Activated T-helper 1 cell treated with anti-CD3 and anti-CD28 coated beads, Interleukin-12 subunit alpha, Interleukin-12 subunit beta, Interleukin-2, Interleukin-4 antibody, amounts not matched to agents 30 ng/mL and 10 ng/mL and 1 ng/mL, durations not matched to agents 14 hours and 24 hours and 36 hours (primary cell): ENCODE measurements at places on chromosomes 4 and X. TPM values are rescaled to one million over a fixed set of nuclear protein-coding genes. Genes with fewer than 3 reads are reported as not detected.

- DNase-seq, result no peak
Measured at GRCh38 chr4:65083076-65083475, 587.2 kb downstream of the EPHA5 start.

DNA sequence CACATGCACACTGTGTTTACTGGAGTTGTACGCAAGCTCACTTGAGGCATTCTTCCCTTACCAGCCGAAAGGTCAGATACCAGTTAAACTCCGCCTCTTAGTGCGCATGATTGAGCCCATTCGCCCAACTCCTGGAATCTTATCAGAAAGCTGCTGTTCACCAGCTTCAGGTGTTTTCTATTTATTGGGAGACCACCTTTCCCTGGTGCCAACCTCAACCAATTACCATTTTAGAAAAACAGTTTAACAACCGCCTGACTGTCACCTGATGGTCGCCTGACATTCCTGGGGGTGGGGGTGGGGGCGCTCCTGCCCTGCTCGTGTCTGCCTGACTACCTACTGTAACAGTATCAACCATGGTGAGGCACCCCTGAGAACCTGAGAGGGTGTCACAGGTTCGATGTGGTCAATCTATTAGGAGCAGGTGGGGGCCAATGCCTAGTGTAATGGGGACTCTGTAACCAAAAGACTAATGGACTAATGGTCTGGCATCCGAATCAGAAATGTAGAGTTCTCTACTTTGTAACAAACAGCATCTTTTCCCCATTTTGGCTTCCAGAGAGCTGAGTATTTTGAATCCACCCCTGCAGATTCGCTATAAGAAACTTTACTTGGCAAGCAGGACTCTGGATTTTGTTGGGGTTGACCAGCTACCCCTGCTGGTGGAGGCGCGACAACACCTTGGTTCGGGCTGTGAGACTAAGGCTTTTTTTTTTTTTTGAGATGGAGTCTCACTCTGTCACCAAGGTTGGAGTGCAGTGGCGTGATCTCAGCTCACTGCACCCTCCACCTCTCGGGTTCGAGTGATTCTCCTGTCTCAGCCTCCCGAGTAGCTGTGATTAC lies 58.2 kb upstream of the ZNF157 start:
- DNase-seq, result peak; percentile 1

GRCh38 chrX:84477114-84477513 lies 25.1 kb downstream of the HDX start:
- DNase-seq, result no peak

DNA sequence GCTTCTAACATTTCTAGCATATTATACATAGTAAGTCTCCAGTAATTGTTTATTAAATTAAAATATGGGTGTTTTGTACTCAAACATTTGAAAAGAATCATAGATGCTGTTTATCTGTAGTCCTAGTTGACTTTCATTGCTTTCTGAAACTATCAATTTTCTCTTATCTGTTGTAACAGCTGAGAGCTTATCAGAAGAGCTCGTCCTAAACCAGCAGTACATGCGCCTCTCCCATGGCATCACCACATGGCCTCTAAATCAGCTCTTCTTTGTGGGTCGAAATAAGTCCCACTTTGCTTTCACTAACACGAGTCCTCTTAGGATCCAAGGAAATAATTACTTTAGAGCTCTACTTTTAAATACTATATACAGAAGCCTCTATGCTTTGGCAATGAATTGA lies 55.1 kb downstream of the PPP3CA start:
- no peak for DNase-seq

GRCh38 chrX:134484039-134484438 lies 24.1 kb downstream of the HPRT1 start:
- DNase-seq, result no peak

- DNase-seq, result no peak
Measured at GRCh38 chr4:10184041-10184440, 67.4 kb upstream of the WDR1 start.

DNA sequence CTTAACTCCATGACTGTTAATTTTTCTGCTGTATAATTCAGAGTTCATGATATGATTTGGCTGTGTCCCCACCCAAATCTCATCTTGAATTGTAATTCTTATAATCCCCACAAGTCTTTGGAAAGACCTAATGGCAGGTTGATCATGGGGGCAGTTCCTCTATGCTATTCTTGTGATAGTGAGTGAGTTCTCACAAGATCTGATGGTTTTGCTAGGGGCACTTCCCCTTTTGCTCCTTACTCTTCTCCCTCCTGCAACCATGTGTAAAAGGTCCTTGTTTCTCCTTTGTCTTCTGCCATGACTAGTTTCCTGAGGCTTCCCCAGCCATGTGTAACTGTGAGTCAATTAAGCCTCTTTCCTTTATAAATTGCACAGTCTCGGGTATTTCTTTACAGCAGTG lies 1751.9 kb downstream of the ARAP2 start:
- no peak for DNase-seq

DNA sequence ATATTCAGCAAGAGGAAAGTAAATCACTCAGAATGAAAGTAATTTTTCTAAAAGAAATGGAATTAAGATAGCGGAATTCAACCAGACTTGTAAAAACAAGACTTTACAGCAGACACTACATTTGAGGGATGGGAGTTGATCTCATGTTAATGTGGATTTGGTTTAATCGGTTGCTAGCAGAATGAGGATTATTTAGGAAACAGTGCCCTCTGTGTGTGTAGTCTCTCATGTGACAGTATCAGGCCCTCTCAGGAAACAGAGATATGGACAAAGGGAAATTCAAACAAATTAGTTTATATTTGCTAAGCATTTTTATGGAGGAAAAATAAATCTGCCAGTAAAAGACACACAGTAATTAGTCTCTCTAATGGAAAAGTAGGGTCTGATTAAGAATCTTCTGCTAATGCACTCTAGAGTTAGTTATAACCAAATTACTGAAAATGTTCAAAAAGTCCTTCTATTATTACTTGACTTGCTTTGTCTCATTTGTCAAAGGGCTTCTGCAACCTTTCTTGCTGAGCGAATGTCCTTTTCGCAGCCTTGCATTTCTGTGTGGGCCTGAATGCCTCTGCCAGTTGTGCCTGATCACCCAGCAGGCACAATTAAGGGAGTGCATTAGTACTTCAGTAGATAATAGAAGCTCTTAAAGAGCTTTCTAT lies 1282.3 kb upstream of the TENM3 start:
- DNase-seq, result no peak

DNA sequence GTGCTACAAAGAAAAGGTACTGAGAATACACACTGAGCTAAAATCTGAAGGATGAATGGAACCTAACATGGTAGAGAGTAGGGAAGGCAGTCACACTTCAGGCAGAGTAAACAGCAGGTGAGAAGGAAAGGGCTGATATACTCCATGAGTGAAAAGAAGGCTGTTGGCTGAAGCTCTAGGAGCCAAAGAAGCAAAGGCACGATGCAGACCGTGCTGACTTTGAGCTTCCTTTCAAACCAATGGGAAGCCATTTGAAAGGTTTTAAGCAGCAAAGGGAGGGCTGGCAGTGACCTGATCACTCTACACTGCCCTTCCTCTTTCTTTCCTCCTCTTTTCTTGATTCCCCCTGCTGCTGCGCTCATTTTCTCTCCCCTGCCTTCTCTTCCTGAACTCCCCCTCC lies 66.4 kb downstream of the TMEM154 start:
- DNase-seq, result no peak

DNA sequence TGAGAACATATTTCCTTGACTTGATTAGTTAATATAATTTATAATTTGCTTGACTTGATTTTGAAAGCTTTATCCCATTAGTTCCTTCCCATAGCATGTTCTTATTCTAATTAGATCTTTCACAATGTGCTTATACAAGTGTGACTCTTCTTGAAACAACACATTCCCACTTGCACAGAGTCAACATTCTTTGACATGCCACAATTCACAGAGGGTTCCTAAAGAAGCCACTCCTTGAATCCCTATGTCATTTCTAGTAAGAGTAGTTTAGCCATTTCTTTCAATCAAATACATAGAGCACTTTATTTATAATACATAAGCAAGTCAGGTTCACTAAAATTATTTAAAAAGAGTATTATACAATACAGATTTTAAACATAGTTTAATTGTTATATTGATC lies 228.9 kb upstream of the GRID2 start:
- DNase-seq, result no peak

DNA sequence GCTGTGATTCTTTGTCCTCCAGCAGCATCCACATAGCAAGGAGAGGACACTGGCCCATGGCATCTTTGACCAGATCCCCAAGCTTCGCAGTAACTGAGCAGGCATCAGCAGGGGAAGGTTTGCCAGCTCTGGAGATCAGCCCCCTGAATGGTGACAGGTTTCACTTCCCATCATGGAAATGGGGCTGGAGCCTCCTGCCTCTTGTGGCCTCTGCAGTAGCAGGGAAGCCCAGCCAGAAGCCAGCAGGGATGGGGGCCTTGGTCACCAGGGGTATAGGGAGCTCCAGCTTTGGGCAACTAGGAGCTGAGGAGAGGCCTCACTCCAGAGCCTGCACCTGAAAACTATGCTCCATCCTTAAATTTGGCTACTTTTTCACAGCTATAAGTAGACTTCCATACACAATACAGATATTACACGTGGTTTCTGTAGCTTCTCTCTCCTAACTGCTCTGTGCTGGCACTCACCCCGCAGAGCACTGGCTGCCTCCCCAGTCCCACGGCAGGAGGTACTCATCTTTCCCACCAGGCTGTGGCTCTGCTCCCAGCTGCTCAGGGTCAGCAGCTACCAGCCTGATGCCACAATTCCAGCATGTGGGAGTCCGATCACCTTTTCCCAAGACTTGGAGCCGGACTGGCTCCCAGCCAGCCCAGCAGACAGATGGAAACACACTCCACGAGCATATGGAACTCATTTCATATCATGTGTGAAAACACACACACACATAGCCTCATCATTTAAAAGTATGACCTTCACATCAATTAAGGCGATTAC lies 2.8 kb downstream of the TMEM271 start:
- no peak for DNase-seq

- no peak for DNase-seq
Measured at GRCh38 chr4:142202404-142203332, 566.3 kb downstream of the IL15 start.

DNA sequence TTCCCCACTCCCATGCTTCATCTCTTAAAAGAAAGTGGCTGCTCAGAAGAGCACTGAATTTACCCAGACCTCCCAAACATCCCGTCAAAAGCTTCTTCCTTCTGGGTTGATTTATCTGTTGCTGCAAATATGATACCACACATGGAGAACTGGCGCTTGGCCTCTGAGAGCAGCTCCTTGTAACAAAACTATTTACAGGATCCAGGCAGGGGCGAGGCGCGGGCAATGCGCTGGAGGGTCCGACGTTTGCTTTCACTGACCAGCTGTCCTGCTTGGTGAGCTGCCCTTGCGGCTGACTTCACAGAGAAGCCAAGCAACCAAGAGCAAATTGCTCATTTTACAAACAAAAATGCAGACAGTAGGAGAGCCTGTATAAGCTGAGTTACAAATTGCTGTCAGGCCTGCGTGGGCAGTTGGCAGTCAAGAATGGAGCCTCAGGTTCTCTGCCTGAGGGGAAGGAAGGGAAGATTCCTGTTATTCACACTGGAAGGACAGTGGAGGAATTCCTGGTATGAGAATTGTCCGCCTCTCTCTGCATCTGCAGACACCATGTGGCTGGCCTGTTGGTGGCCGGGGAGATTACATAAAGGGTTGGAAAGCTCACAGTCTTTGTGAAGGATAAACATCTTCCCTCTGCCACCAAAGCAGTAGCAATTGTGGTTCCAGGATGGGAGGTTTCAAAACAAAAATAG lies 192.2 kb upstream of the LEF1 start:
- DNase-seq, result no peak

DNA sequence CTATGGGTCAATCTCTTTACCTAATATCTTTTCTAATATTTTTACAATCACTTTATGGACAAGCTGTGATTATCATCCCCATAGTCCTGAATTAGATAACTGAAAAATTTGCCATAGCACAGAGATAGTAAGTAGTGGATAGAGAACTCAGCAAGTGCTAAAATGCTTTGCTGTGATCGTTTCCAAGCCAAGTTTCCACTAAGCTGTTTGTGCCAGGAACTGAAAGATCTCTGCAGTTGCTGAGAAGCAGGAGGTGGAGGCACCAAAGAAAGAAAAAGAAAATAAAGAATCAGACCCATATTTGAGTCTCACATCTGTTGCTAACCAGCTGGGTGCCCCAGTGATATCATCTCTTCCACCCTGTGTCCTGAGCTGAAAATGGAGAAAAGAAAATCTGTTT lies 605.6 kb upstream of the BOD1L1 start:
- no peak for DNase-seq

- no peak for DNase-seq
Measured at GRCh38 chr4:41399231-41399630, 138.7 kb upstream of the LIMCH1 start.

- no peak for DNase-seq
Measured at GRCh38 chr4:83758285-83758684, 222.4 kb downstream of the GPAT3 start.

DAPP1 gene
- 38.8 and 40.2 TPM in 2 replicates for total RNA-seq

ARHGAP10 gene
- total RNA-seq, result 7.4 and 8.6 TPM in 2 replicates

HDAC6 gene
- total RNA-seq, result 44.7 and 56.4 TPM in 2 replicates

ASB9 gene
- total RNA-seq, result not detected in 2 replicates

GYPB gene
- total RNA-seq, result not detected in 2 replicates

ARX gene
- total RNA-seq, result not detected in 2 replicates

PHKA1 gene
- 7.5 TPM in 2 replicates for total RNA-seq
